ENCODE measurements at places on chromosomes 6 and 20. TPM values are rescaled to one million over a fixed set of nuclear protein-coding genes. Genes with fewer than 3 reads are reported as not detected.

Gene PBOV1
- total RNA-seq, result not detected

Gene BPIFA1
- total RNA-seq, result not detected

Gene MICB
- total RNA-seq, result not detected

GRCh38 chr6:144377586-144378210 lies 92.6 kb downstream of the UTRN start:
- DNase-seq, result no peak

- DNase-seq, result no peak
Measured at GRCh38 chr6:39688494-39688893, 36.7 kb downstream of the KIF6 start.

- no peak for DNase-seq
Measured at GRCh38 chr20:4972506-4973251, 28.6 kb downstream of the SLC23A2 start.

DNA sequence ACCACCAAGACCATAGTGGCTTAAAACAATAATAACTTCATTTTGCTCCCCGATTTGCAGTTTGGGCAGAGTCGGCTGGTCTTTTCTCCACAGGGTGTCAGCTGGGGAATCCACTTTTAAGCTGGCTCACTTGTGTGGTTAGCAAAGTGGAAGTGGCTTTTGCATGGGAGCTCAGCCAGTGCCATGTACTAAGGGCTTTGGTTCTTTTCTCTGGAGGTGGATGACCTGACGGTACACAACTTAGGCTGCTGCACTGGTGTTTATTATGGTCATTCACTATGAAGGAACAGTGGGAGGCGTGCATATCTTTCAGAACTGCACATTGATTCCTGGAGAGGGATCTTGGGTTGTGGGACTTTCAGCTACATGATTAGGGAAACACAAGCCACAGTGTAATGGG lies 141.0 kb downstream of the OR2B2 start:
- no peak for DNase-seq
